ENCODE measurements at places on chromosomes 12 and 14.

GRCh38 chr12:12357719-12358461 lies 1.0 kb downstream of the BORCS5 start:
- peak; percentile 87 for DNase-seq

DNA sequence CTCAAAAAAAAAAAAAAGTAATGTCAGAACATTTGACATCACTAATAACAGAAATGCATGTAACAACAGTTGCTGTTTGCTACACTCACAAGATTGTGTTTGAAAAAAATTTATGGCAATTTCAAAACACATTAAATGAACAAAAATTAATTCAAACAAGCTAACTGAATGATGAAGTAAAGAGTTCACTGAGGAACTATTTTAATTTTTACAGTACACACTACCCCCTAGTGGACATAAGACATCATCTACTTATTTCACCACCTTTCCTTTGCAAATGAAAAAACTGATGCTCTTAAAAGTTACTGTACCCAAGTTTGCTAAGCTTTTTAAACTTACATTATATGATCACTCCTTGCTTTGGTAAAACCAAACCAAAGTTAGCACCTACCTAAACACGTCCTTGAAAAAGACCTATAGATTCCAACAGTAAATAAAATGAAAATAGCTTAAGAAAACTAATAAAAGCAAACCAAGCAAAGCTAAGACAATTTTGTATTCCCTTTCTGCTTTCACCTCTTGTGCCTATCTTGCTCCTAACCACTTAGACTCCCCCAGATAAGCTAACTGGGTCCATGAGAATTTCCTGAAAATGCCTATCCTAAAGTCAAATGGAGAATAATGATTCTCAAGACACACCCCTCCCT lies 22.2 kb downstream of the UBE2N start:
- peak; percentile 74 for DNase-seq

DNA sequence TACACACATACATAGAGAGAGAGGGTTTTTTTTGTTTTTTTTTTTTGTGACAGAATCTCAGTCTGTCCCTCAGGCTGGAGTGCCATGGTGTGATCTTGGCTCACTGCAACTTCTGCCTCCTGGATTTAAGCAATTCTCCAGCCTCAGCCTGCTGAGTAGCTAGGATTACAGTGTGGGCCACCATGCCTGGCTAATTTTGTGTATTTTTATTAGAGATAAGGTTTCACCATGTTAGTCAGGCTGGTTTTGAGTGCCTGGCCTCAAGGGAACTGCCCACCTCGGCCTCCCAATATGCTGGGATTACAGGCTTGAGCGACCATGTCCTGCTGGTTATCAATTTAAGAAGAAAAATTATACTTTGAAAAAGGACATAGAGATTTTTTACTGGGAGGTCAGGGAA lies 710.6 kb downstream of the SLC6A15 start:
- no peak for DNase-seq

GRCh38 chr14:95535226-95536021 lies 574 bp downstream of the GLRX5 start:
- no peak for DNase-seq

DNA sequence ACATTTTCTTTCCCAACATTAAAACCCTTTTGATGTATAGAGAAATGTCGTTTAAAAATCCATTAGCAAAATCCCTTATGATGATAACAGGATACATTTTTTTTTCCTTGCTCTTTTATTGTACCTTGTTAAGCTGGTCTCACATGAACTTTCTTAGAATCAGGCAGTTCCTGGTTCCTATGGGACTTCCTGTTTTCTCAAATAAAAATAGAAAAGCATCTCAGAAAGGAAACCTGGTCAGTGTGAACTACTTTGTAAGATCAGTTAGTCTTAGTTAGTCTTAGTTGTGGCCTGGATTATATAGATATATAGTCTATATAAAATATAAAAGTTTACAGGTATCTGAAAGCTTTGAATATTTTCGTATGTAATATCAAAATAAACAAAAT lies 40.3 kb downstream of the LEMD3 start:
- DNase-seq = no peak

DNA sequence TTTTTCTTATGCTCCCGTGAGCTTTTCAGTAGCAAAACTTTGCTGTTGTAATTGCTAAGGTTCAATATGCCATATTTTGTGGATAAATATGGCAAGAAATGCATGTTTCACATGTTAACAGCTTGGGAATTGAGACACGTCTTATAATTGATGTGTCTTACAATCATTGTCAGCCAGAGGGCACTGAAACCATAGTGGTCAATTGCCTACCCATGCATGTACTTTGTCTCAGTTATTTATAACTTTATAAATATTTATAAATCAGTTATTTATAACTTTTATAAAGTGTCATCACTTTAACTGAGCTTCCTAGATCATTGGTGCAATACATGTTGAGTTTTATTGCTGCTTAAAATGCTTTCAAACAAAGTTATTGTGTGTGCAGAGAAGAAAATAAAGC lies 82.0 kb downstream of the CATSPERB start:
- peak; percentile 54 for DNase-seq

DNA sequence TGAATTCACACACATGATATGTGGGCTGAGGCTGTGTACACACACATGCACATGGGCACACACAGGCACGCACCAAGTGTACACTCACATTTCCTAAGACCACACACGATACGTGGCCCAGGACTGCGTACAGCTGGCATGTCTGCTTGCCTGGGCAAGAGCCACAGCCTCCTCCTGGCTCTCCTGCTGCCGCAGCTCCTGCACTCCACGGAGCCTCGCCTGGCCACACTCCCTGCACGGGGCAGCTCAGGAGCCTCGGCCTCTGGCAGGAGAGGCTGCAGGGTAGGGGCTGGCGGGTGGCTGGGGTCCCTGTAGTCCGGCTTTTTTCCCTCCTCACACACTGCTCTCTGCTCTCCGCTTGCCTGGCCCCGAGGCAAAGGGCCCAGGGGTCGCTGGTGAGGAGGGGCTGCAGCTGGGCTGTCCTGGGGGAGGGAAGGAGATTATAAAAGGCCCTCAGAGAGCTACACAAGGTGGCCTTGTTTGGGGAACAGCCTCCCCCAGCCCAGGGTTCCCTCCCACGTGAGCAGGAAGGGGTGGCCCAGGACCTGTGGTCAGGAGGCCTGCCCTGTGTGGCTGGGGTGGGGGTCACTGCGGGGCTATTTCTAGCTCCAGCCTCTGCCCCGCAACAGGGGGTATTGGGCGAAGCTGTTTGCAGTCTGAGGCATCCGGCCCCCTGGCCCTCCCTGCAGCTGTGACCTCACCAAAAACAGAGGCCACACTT lies 89.0 kb upstream of the SFSWAP start:
- DNase-seq = peak; percentile 81

- no peak for DNase-seq
Measured at GRCh38 chr12:91918431-91918830, 227.2 kb downstream of the BTG1 start.

- peak; percentile 39 for DNase-seq
Measured at GRCh38 chr12:109721276-109721675, 7.7 kb downstream of the FAM222A start.

- DNase-seq = no peak
Measured at GRCh38 chr14:72625689-72626088, 268.2 kb downstream of the DPF3 start.

Data from tongue (tissue), 3 donors.